Stimulated activated naive CD4-positive, alpha-beta T cell (primary cell): ENCODE measurements at places on chromosomes 6 and 20.

DNA sequence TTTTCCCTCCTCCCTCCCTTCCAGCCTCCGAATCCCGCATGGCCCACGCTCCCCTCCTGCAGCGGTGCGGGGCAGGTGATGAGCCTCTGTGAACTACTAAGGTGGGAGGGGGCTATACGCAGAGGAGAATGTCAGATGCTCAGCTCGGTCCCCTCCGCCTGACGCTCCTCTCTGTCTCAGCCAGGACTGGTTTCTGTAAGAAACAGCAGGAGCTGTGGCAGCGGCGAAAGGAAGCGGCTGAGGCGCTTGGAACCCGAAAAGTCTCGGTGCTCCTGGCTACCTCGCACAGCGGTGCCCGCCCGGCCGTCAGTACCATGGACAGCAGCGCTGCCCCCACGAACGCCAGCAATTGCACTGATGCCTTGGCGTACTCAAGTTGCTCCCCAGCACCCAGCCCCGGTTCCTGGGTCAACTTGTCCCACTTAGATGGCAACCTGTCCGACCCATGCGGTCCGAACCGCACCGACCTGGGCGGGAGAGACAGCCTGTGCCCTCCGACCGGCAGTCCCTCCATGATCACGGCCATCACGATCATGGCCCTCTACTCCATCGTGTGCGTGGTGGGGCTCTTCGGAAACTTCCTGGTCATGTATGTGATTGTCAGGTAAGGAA lies at the start of gene OPRM1:
TSS of gene OPRM1 (plus strand) at position 10 of the 612 bp plus-strand sequence. CDS start at position 315, 305 bp downstream.
- peak; percentile 17 for DNase-seq

- DNase-seq = no peak
These were observed 736.6 kb downstream of the EPHA7 start for GRCh38 chr6:92682516-92683398.

GRCh38 chr6:3353213-3353903 lies 94.6 kb downstream of the PSMG4 start:
- no peak for DNase-seq

GRCh38 chr6:31575335-31575901 lies at the start of gene TNF:
TSS of gene TNF (plus strand) at chr6:31575565. CDS start at chr6:31575742, 177 bp downstream.
- DNase-seq = no peak

DNA sequence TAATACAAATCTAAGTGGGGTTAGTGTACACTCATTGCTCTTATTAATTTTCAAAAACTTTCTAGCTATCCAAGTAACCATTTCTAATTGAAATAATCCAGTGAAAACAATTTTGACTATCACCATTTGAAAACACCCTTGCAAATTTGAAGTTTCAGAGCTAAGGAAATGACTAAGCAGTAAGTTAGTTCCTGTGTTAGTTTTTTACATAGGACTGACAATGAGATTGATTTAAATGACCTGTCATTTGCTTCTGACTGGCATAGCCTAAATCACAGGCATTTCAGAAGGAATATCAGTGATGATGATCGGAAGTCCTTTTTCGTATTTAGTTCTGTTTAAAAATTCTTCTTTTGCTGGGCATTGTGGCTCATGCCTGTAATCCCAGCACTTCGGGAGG lies 27.0 kb downstream of the STK4 start:
- DNase-seq = no peak

DNA sequence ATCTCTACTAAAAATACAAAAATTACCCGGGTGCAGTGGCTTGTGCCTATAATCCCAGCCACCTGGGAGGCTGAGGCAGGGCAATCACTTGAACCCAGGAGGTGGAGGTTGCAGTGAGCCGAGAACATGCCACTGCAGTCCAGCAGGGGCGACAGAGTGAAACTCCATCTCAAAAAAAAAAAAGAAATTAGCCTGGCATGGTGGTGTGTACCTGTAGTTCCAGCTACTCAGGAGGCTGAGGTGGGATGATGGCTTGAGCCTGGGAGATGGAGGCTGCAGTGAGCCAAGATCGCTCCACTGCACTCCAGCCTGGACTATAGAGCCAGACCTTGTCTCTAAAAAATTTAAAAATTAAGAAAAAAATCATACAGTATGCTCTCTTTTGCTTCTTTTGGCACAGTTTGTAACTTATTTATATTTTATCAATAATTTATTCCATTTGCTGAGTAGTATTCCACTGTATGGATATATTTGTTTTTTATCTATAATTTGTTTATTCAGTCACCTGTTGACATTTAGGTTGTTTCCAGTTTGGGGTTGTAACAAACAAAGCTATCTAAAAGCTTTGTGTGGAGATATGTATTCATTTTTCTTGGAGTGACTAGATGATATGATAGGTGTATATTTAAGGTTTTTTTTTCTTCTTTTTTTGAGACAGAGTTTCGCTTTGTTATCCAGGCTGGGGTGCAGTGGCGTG lies 8.0 kb upstream of the MYBL2 start:
- DNase-seq = no peak

DNA sequence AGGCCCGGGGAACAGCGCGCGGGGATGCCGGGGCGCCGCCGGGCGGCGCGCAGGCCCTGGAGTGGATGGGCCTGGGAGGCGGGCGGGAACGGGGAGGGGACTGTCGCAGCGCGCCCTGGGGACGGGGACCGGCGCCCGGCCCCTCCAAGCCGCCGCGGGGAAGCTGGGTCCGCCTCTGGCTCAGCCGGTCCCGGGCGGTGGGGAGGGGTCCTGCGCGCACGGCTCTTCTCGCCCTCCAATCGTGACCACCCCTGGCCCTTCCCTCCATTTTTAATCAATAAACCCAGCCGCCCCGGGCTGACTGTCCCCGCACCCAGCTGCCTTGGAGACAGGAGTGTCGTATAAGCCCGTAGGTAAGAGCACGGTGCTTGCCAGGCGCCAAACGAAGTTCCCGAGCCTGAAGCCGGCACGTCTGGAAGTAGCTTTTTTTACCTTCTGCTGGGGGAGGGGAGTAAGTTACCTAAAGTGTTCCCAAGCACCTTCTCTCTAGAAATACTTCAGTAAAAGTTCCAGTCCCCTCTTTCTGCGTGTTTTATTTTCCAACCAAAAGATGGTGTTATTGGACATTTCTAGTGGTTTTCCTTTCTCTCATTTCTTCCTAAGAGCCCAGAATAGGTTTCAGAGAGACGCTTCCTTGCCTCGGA lies 780 bp upstream of the TAF4 start:
- no peak for DNase-seq

- DNase-seq = no peak
These were observed 8.2 kb upstream of the MTHFD1L start for GRCh38 chr6:150857062-150857944.

GRCh38 chr6:11538052-11538818 lies 686 bp downstream of the TMEM170B start:
- DNase-seq = peak; percentile 47

GRCh38 chr20:25361287-25361683 lies 29.4 kb downstream of the ABHD12 start:
- no peak for DNase-seq

DNA sequence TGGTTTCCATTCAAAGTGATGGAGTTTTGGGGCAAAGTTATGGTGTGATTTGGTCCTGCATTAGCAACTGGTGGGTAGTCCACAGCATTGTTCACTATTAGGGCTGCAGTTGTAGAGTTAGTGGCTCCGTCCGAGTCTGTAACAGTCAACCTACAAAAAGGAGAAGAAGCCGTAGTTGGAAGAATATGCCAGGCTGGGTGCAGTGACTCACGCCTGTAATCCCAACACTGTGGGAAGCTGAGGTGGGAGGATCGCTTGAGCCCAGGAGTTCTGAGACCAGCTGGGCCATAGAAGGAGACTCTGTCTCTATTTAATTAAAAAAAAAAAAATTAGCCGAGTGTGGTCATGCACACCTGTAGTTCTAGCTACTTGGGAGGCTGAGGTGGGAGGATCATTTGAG lies 69.5 kb downstream of the KIAA0319 start:
- DNase-seq = no peak

- DNase-seq = no peak
These were observed 39.3 kb upstream of the OSTM1 start for GRCh38 chr6:108113557-108114519.

DNA sequence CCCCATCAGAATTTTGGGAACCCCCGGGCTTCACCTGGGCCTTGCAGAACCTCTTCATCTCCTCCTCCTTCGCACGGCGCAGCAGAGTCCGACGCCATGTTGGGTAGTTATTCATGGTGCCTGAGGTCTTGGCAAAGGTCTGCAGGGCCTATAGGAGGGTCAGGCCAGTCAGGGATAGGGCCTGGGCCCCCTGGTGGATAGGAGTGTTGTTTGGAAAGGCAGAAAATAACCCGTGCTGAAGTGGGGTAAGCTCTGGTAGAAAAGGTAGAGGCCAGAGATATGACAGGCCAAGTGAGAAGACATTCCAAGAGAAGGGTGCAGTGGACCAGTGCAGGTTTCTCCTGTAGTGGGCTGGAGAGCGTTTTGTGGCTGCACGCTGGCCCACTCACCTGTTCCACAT lies 4.9 kb downstream of the SMPD2 start:
- no peak for DNase-seq

DNA sequence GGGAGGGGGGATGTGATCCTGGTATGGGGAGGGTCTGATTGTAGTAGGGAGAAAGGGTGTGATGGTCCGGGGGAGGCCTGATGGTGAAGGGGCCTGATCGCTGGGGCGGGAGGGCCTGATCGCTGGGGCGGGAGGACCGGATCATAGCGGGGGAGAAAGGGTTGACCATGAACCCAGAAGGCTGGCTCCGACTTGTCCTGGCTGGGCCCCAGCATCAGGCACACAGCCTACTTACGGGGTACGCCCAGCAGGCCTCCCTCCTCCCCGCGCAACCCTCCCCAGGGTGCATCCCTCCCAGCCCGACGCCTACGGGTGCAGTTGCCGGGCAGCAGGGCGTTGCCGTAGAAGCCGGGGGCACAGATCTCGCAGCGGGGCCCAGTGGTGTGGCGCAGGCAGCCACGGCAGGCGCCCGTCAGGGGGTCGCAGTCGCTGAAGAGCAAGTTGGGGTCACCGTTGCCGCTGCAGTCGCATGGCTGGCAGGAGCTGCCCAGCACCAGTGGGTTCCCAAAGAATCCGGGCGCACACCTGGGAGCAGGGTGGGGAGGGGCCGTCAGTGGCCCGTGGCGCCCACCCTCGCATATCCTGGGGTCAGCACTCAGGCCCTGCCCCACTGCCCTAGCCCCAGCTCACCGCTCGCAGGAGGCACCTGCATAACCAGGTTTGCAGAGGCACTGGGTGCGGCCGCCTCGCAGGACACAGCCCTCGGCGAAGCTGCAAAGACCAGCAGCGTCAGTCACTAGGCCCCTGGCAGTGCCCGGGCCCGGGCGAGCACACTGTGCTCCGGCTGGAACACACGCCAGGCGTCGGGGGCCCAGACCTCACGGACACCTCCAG lies 20.6 kb downstream of the ADRM1 start:
- no peak for DNase-seq

DNA sequence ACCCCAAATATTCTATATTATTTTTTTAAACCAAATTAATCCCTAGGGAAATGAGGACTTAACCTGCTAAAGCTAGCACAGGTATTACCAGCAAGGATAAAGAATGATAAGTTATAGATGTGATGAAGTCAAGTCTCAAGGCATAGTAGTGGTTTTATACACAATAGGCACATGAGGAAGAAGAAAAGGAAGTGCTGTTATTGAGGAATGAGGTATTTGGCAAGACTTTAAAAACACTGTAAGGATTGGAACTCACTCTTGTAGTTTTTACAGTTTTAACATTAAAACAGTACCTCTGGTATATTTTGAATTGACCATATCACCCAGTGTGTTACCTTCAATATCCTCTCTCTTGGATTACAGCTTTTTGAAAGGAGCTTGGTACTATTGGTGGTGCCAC lies 54.6 kb downstream of the PHF3 start:
- no peak for DNase-seq

DNA sequence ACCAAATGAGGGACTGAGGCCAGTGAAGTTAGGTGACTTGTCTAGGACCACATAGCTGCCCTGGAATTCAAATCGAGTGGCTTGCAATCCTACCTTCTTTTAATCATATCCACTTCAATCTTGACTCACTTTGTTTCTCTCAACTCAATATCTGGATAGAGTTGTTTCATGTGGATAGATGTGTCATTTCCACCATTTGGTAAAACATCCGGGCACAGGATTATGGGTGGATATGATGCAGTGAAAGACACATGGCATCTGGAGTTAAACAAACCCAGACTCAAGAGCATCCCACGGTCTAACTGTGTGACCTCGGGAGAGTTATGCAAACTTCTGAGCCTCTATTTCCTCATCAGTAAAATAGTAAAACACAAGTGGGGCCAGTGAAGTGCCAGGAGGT lies 103.6 kb upstream of the CNKSR3 start:
- DNase-seq = no peak

DNA sequence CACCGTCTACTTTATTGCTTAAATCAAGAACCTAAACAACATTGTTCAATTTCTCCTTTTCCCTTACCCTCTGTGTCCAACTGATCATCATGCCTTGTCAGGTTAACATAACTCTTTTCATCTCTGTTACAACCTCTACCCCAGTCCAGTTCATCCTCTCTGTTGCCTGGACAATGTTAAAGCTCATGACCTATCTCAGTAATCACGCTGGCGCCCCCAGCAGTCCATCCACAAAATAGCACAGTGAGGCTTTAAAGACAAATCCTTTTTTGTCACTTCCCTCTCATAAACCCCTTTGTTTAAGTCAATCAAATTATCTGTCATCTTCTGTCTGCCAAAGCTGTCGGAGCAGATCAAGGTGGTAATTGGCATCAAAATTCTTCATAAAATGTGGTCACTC lies 140.1 kb downstream of the QKI start:
- DNase-seq = peak; percentile 33

- no peak for DNase-seq
These were observed 36.7 kb upstream of the MYLIP start for GRCh38 chr6:16092140-16092539.

DNA sequence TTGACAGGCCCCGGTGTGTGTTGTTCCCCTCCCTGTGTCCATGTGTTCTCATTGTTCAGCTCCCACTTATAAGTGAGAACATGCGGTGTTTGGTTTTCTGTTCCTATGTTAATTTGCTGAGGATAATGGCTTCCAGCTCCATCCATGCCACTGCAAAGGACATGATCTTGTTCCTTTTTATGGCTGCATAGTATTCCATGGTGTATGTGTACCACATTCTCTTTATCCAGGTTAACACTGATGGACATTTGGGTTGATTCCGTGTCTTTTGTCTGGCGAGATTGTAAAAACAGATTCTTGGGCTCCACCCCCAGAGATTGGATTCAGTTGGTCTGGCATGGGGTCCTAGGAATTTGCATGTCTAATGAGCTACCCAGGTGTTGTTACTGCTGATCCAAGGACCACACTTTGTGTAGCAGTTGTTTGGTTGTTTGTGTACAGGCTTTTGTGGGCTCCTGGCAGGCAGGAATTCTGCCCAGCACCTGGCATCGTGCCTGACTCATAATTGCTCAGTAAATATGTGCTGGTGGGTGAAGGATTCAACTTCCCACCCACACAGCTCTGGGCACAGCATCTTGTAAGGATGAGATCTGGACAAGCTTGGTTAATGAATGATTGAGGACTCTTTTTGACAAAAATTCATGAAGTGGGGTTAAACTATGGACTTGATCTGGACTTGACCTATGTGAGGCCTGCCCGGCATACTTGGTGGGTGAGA lies 5.2 kb downstream of the TOX2 start:
- no peak for DNase-seq
